Thymus (tissue), 14 donors: ENCODE measurements at places on chromosomes 12 and 14. TPM values are rescaled to one million over a fixed set of nuclear protein-coding genes. Genes with fewer than 3 reads are reported as not detected.

DNA sequence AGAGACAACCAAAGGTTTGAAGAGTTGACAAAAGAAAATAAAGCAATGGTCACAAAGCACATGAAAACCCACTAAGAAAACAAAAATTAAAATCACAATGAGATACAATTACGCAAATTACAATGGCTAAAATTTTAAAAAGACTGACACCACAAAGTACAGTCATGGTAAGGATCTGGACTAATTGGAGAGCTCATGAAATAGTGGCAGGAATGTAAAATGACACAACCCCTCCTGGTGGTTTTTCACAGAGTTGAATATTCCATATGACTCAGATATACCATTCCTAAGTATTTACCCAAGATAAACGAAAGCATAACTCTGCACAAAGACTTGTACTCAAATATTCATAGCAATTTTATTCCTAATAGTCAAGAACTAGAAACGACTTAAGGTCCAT is 65.9 kb downstream of the NOVA1 start:
- no peaks in the 10 kb centered on the region for H3K36me3 ChIP-seq
- no peak for DNase-seq
- H3K27me3 ChIP-seq = no peaks in the 10 kb centered on the region
- no peaks in the 10 kb centered on the region for H3K4me1 ChIP-seq

- no peak overlapping the region for H3K27ac ChIP-seq
- H3K4me1 ChIP-seq = no peaks in the 10 kb centered on the region
- H3K4me3 ChIP-seq = no peak overlapping the region
- H3K27me3 ChIP-seq = no peaks in the 10 kb centered on the region
- DNase-seq = no peak
Observed at GRCh38 chr14:95003099-95003960, 154.0 kb downstream of the DICER1 start.

- H3K27me3 ChIP-seq = no peaks in the 10 kb centered on the region
- DNase-seq = no peak
- no peak overlapping the region for H3K27ac ChIP-seq
- no peaks in the 10 kb centered on the region for H3K36me3 ChIP-seq
- no peak overlapping the region for H3K4me3 ChIP-seq
Observed at GRCh38 chr12:93173178-93173957, 204.4 kb upstream of the NUDT4 start.

DNA sequence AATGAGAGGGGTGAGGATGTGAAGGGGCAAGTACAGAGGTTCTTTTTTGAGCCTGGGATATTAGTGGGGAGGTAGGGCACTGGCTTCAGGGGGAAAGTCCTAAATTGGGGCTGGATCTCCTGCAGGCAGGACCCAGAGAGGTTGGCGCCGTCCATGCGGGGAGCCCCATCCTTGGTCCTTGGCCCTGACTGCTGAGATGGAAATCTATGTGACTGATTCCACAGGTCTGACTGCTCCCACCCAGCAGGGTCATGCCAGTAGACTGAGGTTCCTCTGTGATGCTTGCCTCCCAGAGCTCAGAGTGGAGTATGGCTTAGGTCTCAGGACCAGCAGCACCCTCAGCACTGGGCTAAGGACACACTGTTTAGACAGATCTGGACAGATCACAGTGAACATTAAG is 988.6 kb upstream of the TMEM132C start:
- no peak for DNase-seq
- no peak overlapping the region for H3K4me3 ChIP-seq
- H3K4me1 ChIP-seq = no peaks in the 10 kb centered on the region

- no peaks in the 10 kb centered on the region for H3K4me1 ChIP-seq
- H3K27ac ChIP-seq = no peak overlapping the region
- no peak overlapping the region for H3K4me3 ChIP-seq
- DNase-seq = no peak
Observed at GRCh38 chr12:22974865-22975264, 349.9 kb downstream of the ETNK1 start.

- H3K27ac ChIP-seq = no peak overlapping the region
- DNase-seq = no peak
- peaks cover 6% of the 10 kb centered on the region for H3K36me3 ChIP-seq
Observed at GRCh38 chr12:92859650-92860386, 69.3 kb downstream of the EEA1 start.

- no peaks in the 10 kb centered on the region for H3K27me3 ChIP-seq
- no peaks in the 10 kb centered on the region for H3K4me1 ChIP-seq
- no peak overlapping the region for H3K27ac ChIP-seq
- no peak overlapping the region for H3K4me3 ChIP-seq
Observed at GRCh38 chr12:108526482-108527165, 11.5 kb downstream of the FICD start.

- no peaks in the 10 kb centered on the region for H3K4me1 ChIP-seq
- no peak overlapping the region for H3K4me3 ChIP-seq
- no peak for DNase-seq
- H3K36me3 ChIP-seq = no peaks in the 10 kb centered on the region
- H3K27ac ChIP-seq = no peak overlapping the region
Observed at GRCh38 chr14:24804552-24805212, 170.7 kb upstream of the GZMB start.

DNA sequence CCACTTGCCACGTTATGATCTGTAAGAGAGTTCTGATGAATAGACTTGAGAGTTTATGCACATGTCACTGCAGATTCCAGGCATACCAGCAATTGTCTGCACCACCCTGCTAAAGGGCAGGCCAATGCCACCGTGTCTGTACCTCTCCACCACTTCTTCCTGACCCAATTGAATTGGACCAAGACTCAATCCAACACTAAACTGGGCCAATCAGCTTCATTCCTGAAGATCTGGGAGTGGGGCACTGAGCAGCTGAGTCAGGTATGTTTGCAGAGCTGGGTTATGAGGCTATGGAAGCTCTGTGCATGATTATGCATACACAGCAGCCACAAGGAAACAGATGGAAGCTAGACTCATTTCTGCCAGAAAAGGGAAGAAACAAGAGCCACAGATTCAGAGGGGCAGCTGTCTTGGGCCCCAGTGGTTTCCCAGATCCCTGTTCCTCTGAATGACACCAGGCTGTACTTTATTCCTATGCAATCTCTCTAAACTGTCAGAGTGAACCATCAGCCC is 28.0 kb downstream of the DAO start:
- no peaks in the 10 kb centered on the region for H3K4me1 ChIP-seq
- H3K27ac ChIP-seq = no peak overlapping the region
- H3K27me3 ChIP-seq = no peaks in the 10 kb centered on the region
- H3K36me3 ChIP-seq = no peaks in the 10 kb centered on the region
- DNase-seq = no peak

- H3K27me3 ChIP-seq = peaks cover 5% of the 10 kb centered on the region
- no peak for DNase-seq
- peaks cover 3% of the 10 kb centered on the region for H3K4me1 ChIP-seq
- H3K27ac ChIP-seq = no peak overlapping the region
- no peaks in the 10 kb centered on the region for H3K36me3 ChIP-seq
Observed at GRCh38 chr12:54161481-54162437, 27.0 kb downstream of the SMUG1 start.

GRCh38 chr14:48289701-48290100 is 614.3 kb upstream of the MDGA2 start:
- H3K27me3 ChIP-seq = no peaks in the 10 kb centered on the region
- H3K4me3 ChIP-seq = no peak overlapping the region
- no peak overlapping the region for H3K27ac ChIP-seq
- no peak for DNase-seq
- no peaks in the 10 kb centered on the region for H3K36me3 ChIP-seq
- no peaks in the 10 kb centered on the region for H3K4me1 ChIP-seq

DNA sequence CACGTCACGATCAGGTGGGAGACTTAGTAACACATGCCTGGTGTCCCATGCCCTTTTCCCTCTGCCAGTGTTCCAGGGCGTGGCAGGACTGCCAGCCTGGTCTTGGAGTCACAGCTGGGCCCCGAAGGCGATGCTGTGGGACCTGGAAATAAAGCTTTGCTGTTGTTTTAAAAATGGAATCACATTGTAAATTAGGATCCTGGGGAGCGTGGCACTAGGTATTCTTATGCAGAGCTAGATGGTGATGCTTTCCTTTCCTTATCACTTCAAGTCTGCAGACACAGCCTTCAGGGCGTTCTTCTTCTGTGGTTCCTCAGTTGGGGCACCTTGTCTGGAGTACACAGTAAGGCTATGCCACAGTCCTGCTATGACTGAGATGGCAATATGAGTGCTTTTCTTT is 64.6 kb downstream of the BICD1 start:
- no peaks in the 10 kb centered on the region for H3K36me3 ChIP-seq
- no peak overlapping the region for H3K27ac ChIP-seq
- DNase-seq = no peak
- H3K4me1 ChIP-seq = no peaks in the 10 kb centered on the region
- H3K4me3 ChIP-seq = no peak overlapping the region

- no peaks in the 10 kb centered on the region for H3K36me3 ChIP-seq
- no peak for DNase-seq
- H3K4me1 ChIP-seq = no peaks in the 10 kb centered on the region
- no peaks in the 10 kb centered on the region for H3K27me3 ChIP-seq
- no peak overlapping the region for H3K27ac ChIP-seq
Observed at GRCh38 chr12:109815757-109816617, 17.2 kb downstream of the TRPV4 start.

GRCh38 chr12:51863363-51863932 is 14.9 kb upstream of the FIGNL2 start:
- H3K4me1 ChIP-seq = peaks cover 20% of the 10 kb centered on the region
- no peak for DNase-seq
- H3K4me3 ChIP-seq = no peak overlapping the region
- no peak overlapping the region for H3K27ac ChIP-seq

- H3K27me3 ChIP-seq = no peaks in the 10 kb centered on the region
- DNase-seq = no peak
- H3K36me3 ChIP-seq = no peaks in the 10 kb centered on the region
- H3K4me3 ChIP-seq = no peak overlapping the region
- no peak overlapping the region for H3K27ac ChIP-seq
- H3K4me1 ChIP-seq = no peaks in the 10 kb centered on the region
Observed at GRCh38 chr14:28375295-28375694, 391.3 kb upstream of the FOXG1 start.

DNA sequence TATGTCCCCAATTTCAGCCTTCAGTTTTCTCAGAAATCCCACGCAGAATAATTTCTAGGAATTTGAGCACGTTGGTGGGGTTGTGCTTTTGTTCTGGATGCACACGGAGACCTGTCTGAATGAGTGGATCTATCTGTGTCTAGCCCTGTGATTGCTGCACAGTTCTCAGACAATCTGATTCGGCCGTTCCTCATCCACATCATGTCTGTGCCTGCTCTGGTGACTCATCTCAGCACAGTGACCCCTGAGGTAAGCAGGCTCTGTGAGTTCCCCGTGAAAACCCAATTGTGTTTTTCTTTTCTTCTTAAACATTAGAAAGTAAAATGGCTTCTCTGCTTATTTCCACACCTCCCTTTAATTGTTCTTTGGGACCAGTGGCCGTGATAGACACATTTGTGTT is 20.2 kb downstream of the UBE3B start:
- no peaks in the 10 kb centered on the region for H3K27me3 ChIP-seq
- no peaks in the 10 kb centered on the region for H3K4me1 ChIP-seq
- H3K4me3 ChIP-seq = no peak overlapping the region
- DNase-seq = no peak

DNA sequence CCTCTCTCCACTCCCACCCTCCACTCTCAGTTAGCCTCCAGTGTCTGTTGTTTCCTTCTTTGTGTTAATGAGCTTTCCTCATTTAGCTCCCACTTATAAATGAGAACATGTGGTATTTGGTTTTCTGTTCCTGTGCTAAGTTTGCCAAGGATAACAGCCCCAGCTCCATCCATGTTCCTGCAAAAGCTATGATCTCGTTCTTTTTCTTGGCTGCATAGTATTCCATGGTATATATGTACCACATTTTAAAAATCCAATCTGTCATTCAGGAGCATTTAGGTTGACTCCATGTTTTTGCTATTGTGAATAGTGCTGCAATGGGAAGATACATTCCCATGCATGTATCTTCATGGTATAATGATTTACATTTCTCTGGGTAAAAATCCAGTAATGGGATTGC is 2.8 kb upstream of the WASHC4 start:
- H3K4me3 ChIP-seq = no peak overlapping the region
- H3K27ac ChIP-seq = no peak overlapping the region
- DNase-seq = no peak
- H3K36me3 ChIP-seq = no peaks in the 10 kb centered on the region

GRCh38 chr14:105182296-105183020 is 1.3 kb upstream of the NUDT14 start:
- no peak overlapping the region for H3K27ac ChIP-seq
- peaks cover 63% of the 10 kb centered on the region for H3K27me3 ChIP-seq
- no peaks in the 10 kb centered on the region for H3K36me3 ChIP-seq
- no peak overlapping the region for H3K4me3 ChIP-seq
- DNase-seq = no peak

GRCh38 chr12:65533177-65533883 is 254.8 kb downstream of the MSRB3 start:
- no peak overlapping the region for H3K4me3 ChIP-seq
- no peaks in the 10 kb centered on the region for H3K4me1 ChIP-seq
- no peak for DNase-seq
- H3K27me3 ChIP-seq = no peaks in the 10 kb centered on the region
- no peaks in the 10 kb centered on the region for H3K36me3 ChIP-seq

- no peaks in the 10 kb centered on the region for H3K36me3 ChIP-seq
- no peaks in the 10 kb centered on the region for H3K27me3 ChIP-seq
- no peak overlapping the region for H3K27ac ChIP-seq
- DNase-seq = no peak
- no peak overlapping the region for H3K4me3 ChIP-seq
Observed at GRCh38 chr14:96060186-96060933, 21.2 kb downstream of the C14orf132 start.

DNA sequence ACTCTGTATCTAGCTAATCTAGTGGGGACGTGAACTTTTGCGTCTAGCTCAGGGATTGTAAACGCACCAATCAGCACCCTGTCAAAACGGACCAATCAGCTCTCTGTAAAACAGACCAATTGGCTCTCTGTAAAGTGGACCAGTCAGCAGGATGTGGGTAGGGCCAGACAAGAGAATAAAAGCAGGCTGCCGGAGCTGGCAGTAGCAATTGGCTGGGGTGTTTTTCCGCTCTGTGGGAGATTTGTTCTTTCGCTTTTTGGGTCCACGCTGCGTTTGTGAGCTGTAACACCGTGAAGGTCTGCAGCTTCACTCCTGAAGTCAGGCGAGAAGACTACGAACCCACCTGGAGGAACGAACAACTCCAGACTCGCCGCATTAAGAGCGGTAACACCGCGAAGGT is 76.5 kb downstream of the SPRING1 start:
- H3K4me3 ChIP-seq = no peak overlapping the region
- no peaks in the 10 kb centered on the region for H3K36me3 ChIP-seq
- H3K4me1 ChIP-seq = peaks cover 8% of the 10 kb centered on the region
- no peaks in the 10 kb centered on the region for H3K27me3 ChIP-seq
- DNase-seq = no peak

Gene LRRC43
- total RNA-seq = 0.28 TPM

Gene FAM90A1
- total RNA-seq = 0.24 TPM

Gene ITGB7
- total RNA-seq = 18.9 TPM

Gene STK38L
- total RNA-seq = 35.6 TPM

Gene RPL41
- total RNA-seq = 9,819 TPM

Gene MBIP
- 15.4 TPM for total RNA-seq

Gene OR10AD1
- total RNA-seq = not detected

Gene COQ10A
- 9.4 TPM for total RNA-seq

Gene OTOGL
- 0.42 TPM for total RNA-seq

Gene TRHDE
- 0.42 TPM for total RNA-seq

Gene TAC3
- total RNA-seq = 0.76 TPM

Gene GPR68
- total RNA-seq = 1.4 TPM

Gene ASB2
- total RNA-seq = 3.7 TPM
